ENCODE measurements at places on chromosomes 3 and 15. TPM values are rescaled to one million over a fixed set of nuclear protein-coding genes. Genes with fewer than 3 reads are reported as not detected.

DNA sequence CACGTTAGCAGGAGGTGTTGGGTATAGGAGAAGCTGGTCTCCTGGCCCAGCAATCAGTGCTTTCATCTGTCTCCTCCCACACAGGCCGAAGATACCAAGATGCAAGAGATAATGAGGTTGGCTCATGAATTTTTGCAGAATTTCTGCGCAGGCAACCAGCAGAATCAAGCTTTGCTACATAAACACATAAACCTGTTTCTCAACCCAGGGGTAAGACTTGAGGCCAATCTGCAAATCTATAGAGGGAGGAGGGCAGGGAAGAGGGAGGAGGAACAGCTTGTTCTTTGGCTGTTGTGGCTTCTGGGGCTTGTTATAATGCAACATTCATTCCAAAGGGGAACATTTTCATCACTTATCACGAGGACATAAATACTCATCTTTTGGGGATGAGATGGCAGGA, 195.3 kb downstream of the ITPR1 start:
- no peak for DNase-seq

The NAALADL2 gene
- 0.13 TPM for total RNA-seq

The CMTM7 gene
- 19.8 TPM for total RNA-seq

The IQCH gene
- total RNA-seq, result 1.0 TPM

The TNFAIP8L3 gene
- total RNA-seq, result 91.5 TPM

The IL17RD gene
- 0.38 TPM for total RNA-seq

- no peak for DNase-seq
Measured at GRCh38 chr15:75930866-75931265, 27.2 kb downstream of the FBXO22 start.

The CLDN18 gene
- total RNA-seq, result not detected

GRCh38 chr3:20015525-20015924, 3.5 kb upstream of the PP2D1 start:
- DNase-seq, result no peak

The UBA3 gene
- 59.2 TPM for total RNA-seq

The RAD51 gene
- 3.7 TPM for total RNA-seq

DNA sequence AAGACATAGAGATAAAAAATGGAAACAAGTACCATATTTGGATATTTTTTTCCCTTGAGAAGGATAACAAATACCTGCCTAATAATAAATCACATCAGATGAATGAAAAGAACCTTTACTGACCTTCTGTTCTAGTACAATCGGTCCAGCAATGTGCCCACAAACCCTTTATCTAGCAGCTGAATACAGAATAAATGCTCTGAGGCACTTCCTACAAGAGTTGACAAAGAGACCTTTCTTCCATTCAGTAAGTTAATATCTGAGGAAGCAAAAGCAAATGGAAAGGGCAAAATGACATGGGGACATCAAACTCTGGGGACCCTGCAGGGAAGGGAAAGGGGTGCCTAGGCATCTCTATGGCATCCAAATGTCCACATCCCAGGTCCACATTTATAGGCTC, 115.8 kb downstream of the NEK10 start:
- no peak for DNase-seq

DNA sequence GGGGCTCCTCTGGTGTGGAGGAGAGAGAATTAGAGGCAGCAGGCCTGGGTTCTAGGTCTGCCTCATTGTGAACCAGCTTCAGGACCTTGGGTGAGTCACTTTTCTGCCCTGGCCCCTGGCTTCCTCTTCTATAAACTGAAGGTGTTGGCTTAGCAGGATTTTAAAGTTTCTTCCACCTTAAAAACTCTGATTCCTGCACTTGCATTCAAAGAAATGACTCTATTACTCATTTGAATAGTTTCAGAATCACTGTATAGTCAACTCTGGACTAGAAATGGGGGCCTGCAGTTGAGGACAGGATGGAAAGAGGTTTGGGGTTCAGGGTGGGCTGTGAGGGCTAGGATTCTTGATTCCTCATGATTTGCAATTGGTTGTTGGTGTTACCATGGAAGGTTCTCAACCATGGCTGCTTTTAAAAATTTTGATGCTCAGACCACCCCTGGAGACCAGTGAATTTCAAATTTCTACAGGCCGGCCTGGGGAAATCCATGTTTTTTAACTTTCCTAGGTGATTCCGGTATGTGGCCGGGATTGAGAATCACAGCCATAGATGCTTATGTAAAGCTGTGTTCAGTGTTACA, 19.9 kb downstream of the SMAD3 start:
- no peak for DNase-seq

The GOLGA6B gene
- not detected for total RNA-seq

GRCh38 chr3:24682141-24682547, 187.5 kb upstream of the THRB start:
- no peak for DNase-seq

The AADACL2 gene
- total RNA-seq, result not detected

The CHRM5 gene
- total RNA-seq, result 0.13 TPM

- DNase-seq, result no peak
Measured at GRCh38 chr3:98972720-98973119, 71.2 kb upstream of the DCBLD2 start.

DNA sequence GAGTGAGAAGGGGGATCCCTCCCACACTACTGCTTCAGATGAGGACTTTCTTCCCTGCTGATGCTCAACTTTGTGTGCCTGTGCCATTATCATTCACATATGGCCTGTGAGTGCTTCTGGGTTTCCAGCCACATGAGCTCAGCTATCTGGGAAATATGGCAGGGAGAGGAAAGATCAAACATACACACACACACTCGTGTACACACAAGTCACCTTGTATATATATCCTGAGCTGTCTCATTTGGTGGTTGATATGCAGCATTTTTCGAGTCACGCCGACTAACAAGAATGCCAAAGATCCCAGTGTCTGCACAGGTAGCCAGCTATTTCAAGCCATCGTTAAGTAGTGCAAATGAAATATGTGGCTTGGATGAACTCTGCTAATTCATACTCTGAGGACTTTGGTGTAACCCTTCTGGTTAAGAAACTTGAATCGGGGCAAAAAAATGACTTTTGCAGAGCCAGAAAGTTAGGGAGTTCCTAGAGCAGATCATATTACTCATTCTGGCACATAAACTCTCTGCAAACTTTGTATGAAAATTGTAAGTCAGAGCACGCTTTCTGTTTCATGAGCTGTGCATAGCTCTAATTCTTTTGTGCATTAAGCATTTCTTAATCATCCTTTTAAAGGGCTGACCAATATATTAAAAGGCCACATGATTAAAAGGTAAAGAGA, 24.9 kb upstream of the WNT5A start:
- DNase-seq, result no peak

DNA sequence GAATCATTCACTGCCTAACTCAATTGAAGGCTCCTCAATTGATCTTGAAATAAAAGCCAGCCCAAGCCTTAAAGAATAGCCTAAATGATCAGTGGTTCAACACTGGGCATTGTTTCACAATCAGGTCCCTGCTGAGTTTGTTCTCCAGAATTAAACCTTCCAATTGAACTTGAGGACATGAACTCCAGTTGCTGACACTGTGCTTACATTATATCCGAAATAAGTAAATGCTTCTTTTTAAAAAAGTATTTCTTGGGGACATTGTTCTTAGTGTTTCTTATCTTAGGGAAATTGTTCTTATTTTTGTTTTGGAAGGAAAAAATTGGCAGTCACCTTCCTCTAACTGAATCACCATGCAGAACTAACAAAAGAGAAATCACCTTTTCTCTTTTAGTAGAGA, 450.2 kb downstream of the RBMS3 start:
- no peak for DNase-seq

GRCh38 chr3:155018621-155019330, 61.3 kb upstream of the MME start:
- DNase-seq, result no peak

- DNase-seq, result no peak
Measured at GRCh38 chr3:185009650-185010049, 143.2 kb downstream of the C3orf70 start.

The TMEM212 gene
- total RNA-seq, result not detected

GRCh38 chr15:58490086-58490887, 58.5 kb downstream of the LIPC start:
- no peak for DNase-seq

DNA sequence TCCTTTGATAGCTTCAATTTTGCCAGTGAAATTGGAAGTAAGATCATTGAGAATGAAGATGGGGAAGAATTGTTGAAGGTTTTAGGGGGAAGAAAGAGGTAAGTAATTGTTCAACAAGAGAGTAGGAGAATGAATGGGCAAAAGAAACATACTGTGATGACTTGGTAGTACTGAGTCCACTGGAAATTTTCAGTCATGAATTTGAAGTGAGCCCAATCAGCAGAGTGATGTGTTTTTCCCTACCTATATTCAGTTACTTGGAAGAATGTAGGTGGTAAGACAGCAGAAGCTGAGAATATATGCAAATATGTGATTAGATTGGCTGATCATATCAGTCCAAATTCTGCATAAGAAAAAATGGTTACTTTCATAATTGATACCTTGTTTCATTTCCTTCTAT, 569.6 kb downstream of the AGBL1 start:
- no peak for DNase-seq

DNA sequence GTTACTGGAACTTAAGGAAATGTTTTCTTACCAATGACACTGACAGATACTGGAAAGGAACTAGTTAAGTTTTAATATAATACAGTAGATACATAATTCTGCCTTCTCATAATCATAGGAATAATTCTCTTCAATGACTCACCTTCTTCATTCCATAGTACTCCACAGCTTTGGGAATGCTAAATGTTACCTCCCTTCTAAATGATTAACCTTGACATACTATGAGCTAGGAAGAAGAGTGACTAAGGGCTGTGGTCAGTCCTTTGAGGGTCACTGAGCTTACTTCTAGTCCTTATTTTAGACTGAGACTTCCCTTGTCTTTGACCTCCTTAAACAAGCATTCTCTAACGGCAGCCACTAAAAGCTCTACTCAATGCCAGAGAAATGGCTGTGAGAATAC, 69.6 kb upstream of the PPIB start:
- DNase-seq, result no peak

The THAP10 gene
- 1.4 TPM for total RNA-seq

DNA sequence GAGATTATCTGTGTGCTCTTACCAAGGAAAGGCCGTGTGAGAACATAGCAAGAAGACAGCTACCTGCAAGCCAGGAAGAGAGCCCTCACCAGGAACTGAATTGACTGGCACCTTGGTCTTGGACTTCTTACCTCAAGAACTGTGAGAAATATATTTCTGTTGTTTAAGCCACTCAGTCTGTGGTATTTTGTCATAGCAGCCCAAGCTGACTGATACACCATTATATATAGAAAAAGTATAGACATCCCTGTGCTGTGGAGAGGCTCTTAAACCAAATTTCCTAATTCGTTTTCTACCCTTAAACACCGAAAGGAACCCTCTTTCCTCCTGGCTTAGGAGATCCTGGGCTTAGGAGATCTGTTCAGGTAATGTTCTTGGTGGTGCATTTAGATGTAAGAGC, 44.8 kb downstream of the CGNL1 start:
- no peak for DNase-seq

The RAB5A gene
- 91.8 TPM for total RNA-seq

- DNase-seq, result no peak
Measured at GRCh38 chr3:117754841-117755240, 1045.3 kb downstream of the TUSC7 start.

- DNase-seq, result no peak
Measured at GRCh38 chr3:186171521-186171920, 62.6 kb upstream of the ETV5 start.

The NR1I2 gene
- not detected for total RNA-seq

The HMG20A gene
- 28.5 TPM for total RNA-seq

DNA sequence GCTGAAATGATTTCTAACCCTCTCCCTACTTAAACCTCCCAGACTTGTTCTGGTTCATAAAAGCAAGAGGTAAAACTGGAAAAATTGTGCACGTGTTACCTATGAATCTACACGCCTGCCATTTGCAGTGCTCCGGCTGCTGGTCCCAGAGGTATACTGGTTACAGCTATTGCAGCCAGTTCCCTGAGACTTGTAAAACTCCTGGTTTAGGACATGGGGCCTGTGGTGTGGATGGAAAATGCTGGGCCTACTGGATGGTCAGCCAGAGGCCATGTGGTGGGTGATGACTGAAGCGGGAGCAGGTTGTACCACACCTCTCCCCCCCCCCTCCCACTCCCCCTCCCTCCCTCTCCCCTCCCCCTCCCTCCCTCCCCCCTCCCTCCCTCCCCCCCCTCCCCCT, 45.0 kb downstream of the SENP2 start:
- no peak for DNase-seq

The DNAH12 gene
- under 0.01 TPM for total RNA-seq

The IGSF11 gene
- 0.13 TPM for total RNA-seq

DNA sequence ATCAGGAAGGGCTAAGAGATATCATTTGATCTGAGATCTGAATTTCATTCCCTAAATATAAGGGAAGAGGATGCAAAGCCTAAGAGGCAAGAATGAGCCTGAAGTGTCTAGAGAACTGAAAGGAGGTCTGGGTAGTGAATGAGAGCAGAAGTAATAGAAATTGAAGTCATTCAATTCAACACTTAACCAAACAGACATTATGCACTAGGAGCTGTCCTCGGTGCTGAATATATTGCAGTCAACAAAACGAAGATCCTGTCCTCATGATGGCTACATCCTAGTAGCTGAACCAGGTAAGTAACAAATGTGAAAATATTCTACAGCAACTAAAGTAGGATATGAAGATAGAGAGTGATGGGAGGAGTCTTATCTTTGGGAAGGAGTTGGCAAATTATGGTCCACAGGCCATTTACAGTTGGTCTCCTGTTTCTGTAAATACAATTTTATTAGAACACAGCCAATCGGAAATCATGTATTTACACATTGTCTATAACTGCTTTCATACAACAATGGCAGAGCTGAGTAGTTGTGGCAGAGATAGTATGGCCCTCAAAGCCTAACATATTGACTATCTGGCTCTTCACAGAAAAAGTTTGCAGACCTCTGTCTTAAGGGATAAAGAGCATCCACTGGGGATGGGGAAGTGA, 192.9 kb upstream of the CADPS start:
- DNase-seq, result peak; percentile 46
